ENCODE measurements at places on chromosomes 7 and 10.

DNA sequence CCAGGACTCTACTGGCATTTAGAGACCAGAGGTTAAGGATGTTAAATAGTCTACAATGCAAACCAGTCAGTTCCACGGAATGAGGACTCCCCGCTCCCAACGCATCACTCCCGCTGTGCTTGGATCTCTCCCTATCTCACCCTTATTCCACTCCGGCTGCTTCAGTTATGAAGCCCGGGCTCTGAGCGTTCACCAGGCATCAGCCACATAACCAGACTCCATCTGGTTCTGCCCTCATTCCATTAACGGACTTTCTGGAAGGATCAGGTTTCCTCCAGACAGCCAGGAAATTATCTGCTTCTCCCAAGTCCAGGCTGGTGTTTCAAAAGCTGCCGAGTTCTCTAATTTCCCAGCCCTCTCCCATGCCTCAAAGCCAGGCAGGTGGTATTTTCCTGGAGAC, 499.3 kb downstream of the GLRX3 start:
- no peak for DNase-seq

- no peak for DNase-seq
These were observed 450.9 kb upstream of the VSTM2A start for GRCh38 chr7:54091322-54091721.

DNA sequence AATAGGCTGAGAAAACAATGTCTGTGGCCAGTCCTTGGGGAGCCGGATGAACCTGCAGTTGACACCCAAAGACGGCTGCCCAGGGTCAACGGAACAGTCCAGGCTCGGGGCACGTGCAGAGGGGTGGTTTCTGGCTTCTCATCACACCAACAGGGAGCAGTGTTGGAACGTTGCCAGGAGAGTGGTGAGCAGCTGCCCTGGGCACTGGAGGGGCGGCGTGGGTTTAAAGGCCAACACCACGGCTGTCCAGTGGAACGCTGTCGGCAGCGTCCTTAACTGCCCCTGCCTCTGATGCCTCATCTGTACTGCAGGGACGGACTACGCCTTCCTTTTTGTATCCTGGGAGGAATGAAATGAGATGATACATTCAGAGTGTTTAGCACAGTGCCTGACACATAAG, 19.8 kb downstream of the JCAD start:
- DNase-seq: no peak

DNA sequence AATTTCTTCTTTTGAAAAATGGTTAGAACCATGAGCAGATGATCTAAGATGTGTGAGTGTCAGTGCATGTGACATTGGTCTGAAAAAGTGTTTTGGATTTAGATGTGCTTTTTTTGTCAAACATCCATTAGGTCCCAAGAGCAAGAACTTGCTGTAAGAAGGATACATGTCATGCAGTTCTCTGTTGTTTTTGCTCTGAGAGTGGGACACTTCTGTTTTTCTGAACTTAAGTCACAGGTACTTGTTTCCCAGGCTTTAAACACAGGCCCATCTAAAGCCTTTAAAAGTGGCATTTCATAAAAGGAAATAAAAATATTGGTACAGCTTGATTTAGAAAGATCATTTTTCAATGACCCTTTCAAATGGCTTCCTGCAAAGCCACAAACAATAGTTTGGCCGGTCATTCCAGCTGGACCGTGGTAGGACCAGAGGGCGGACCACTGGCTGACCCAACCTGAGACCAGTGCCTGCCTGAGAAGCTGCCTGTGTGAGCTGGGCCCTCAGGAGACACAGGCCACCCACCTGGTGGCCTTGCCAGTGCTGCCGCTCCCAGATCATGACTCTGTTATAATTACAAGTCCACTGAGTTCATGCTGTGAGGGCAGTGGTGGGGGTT, 92.7 kb downstream of the EEPD1 start:
- DNase-seq: no peak

DNA sequence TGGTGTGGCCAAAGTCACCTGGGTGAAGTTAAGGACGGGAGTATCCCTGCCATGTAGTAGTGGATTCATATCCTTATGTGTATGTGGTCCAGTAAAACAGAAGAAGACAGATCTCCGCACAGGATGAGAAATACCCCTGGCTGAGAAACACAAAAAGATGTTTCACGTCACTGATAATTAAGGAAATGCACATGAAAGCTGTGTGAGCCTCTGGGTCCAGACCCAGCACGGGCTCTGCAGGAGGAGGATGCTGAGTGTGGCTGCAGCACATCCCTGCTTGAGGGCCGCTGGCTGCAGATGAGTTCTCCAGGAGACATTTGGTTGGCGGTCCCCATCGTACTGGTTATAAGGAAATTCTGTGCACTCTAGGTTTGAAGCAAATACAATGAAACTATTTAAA, 8.2 kb upstream of the SUN1 start:
- no peak for DNase-seq

- no peak for DNase-seq
These were observed 56.0 kb upstream of the CHST15 start for GRCh38 chr10:124149189-124150042.

Data from nucleus accumbens (tissue), 56 donors.